CD4-positive, alpha-beta T cell treated with Interleukin-4 for 1 hour (primary cell): ENCODE measurements at places on chromosomes 4 and X.

DNA sequence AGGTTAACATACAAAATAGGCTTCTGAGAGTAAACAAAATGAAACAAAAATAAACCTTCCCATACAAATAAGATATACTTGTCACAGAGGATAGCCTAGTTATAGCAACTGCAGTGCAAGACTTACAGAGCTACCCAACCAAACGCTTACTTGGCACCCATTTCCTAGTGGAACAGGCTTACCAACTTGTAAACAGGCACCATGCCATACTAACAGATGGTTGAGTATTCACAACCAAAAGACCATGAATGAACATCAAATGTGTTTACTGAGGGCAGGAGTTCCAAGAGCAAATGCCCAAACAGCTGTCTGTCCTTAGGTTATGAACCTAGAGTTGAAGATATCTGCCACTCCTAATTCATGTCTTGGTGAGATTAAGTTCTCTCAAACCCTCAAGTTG, 2629.2 kb downstream of the PCDH7 start:
- no peak for DNase-seq

GRCh38 chrX:111129921-111130320, 33.9 kb downstream of the PAK3 start:
- DNase-seq, result no peak

- DNase-seq, result no peak
Observed at GRCh38 chrX:28693101-28693500, 105.9 kb downstream of the IL1RAPL1 start.

GRCh38 chrX:128517691-128518090, 465.5 kb upstream of the ACTRT1 start:
- DNase-seq, result no peak

GRCh38 chr4:3107691-3108121, 33.2 kb downstream of the HTT start:
- DNase-seq, result no peak

GRCh38 chrX:15567886-15568616, 32.7 kb downstream of the ACE2 start:
- no peak for DNase-seq

GRCh38 chr4:21826071-21826470, 122.5 kb downstream of the KCNIP4 start:
- DNase-seq, result no peak

DNA sequence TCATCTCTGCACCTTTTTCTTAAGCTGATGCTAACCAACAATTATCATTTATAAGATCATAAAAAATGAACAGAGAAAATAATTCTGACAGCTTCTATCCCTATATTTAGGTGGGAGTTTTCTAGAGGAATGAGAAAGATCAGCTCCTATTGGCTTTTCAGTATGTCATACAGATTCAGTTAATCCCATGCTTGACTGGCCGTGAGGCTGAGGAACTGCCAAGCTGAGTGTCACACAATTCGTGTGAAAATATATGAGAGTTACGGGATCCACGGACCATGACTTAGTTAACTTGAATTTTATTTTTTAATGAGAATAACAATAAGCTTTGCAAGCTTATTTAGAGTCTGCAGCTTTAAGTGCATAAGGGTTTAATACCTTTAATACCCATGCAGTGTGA, 37.5 kb downstream of the PHEX start:
- no peak for DNase-seq

DNA sequence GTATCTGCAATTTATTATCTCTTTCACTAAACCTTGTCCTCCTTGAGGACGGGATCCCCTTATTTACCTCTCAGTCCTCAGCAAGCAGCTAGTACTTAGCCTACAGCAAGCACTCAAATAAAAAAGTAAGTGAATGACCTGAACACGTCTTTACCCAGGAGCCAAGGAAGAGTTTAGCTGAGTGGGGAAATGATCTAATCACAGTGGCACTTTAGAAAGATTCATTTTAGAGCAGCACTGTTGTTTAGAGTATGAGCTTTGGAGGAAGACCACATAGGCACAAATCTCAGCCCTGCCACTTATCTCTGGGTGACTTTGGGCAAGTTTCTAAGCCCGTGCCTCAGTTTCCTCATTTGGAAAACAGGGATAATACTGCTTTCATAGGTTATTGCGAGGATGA, 2.7 kb downstream of the FAM120C start:
- DNase-seq, result no peak

DNA sequence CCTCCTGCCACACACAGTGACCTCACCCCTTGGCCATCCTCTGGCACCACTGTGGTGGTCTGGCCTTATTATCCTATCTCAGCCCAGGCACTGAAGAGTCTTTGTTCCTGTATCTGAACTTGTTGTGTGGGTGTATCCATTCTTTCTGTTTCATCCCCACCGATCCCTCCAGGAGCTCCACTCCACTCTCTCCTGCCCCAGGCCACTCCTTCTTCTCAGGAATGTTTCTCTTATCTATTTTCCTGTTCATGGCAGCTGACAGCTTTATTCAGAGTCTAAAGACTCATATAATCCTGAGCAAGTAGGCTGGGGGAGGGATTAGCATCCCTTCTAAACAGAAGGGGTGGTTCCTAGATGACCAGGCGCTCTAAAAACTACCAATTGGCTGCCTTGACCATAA, 150.0 kb downstream of the ANAPC10 start:
- no peak for DNase-seq

GRCh38 chrX:119105826-119106225, 21.8 kb downstream of the KIAA1210 start:
- DNase-seq, result no peak

DNA sequence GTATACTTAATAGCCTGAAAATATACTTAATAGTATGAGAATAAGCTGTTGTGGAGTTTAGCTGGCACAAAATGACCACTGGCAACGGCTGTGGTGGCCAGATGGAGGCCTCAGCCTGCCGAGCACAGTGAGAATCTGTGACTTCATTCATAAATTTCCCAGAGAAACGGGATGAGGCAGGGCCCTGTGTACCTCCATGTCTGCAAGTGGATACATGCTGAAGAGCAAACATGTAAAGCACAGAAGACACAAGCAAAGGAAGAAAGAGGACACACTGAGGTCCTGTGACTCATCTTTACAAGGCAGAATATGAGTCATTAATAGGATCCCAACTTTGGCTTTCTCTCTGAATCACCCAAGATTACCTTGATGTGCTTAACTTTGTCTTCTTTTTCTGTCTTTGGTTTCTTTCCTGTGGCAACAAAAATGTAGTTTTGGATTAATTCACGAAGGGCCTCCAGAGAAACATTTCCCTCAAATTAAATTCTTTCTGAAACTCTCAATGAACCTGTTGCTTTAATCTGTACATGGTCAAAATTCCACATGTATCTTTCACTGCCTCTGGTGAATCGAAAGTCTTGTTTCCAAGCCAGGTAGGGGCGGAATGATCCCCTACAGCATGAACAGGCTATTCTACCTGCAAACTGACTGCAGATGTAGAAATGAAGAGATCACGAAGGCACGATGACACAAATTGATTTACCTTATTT, 56.4 kb downstream of the IRF2 start:
- DNase-seq, result no peak

- no peak for DNase-seq
Observed at GRCh38 chr4:149752729-149753128, 62.9 kb downstream of the IQCM start.

DNA sequence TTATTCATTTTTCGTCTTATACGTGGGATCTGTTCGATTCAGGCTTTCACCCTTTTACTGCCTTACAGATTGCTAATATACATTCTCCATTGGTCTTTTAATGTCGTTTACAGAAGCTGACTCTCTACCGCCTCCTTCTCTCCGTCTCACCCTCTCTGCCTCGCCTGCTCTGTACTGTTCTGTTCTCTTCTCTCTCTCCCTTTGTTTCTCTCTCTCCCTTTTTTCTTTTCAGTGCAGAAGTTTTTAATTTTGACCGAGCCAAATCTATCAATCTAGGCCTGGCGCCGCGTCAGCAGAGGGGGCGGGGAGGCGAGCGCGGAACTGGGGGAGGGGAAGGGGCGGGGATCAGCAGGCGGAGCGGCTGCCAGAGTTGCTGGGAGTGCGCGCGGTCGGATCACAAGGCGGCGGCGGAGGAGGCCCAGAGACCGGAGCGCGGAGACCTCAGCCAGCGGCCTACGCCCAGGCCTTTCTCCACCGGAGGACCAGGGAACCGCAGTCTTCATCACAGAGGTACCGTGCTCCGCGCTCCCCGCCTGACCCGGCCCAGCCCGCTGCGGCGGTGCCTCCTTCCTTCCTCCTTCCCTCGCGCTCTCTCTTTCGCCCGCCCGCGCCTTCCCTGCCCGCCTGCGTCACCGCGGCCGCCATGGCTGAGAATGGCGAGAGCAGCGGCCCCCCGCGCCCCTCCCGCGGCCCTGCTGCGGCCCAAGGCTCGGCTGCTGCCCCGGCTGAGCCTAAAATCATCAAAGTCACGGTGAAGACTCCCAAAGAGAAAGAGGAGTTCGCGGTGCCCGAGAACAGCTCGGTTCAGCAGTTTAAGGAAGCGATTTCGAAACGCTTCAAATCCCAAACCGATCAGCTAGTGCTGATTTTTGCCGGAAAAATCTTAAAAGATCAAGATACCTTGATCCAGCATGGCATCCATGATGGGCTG, at the start of gene UBQLN2:
TSS of gene UBQLN2 (plus strand) at position 397 of the 931 bp plus-strand sequence. CDS start at position 644, 247 bp downstream.
- peak; percentile 84 for DNase-seq

DNA sequence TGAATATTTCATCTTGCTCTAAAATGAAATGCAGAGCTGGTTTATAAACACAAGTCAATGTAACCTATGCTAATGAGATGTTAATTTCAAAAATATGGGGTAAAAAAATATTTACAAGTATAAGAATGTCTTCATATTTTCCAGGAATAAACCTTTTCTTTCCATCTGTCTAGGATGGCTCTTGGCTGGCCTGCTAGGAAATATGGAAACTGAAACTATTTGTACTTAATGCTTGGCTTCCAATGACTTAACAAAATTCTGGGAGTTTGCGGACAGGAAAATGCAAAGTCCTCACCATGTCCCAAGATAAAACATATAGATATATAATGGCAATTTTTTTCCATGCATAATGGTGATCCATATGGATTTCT, 168.1 kb downstream of the SCFD2 start:
- no peak for DNase-seq

DNA sequence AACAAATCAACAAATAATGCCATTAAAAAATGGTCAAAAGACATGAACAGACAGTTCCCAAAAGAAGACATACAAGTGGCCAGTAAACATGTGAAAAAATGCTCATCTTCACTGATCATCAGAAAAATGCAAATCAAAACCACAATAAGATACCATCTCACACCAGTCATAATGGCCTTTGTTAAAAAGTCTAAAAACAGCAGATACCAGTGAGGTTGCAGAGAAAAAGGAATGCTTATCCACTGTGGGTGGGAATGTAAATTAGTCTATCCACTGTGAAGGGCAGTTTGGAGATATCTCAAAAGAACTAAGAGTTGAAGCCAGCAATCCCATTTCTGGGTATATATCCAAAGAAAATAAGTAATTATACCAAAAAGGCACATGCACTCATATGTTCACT, 668.1 kb upstream of the CPEB2 start:
- no peak for DNase-seq

DNA sequence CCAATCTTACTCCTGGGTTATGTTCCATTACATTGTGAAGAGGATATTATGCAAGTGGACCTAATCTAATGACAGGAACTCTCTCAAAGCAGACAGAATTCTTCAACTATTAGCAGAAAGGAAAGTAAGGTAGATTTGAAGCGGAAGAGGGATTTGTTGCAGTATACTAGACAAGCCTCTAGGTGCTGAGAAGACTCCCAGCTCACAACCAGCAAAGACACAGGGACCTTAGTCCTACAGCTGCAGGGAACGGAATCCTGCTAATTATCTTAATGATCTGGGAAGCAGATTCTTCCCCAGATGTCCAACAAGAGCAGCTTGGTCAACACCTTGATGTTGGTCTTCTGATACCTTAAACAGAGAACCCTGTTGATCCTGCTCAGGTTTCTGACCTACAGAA, 73.6 kb downstream of the STK32B start:
- no peak for DNase-seq

- no peak for DNase-seq
Observed at GRCh38 chr4:48027653-48028052, 11.1 kb downstream of the NIPAL1 start.
